Bone marrow (tissue), 2 donors: ENCODE measurements at places on chromosomes 5 and 9.

DNA sequence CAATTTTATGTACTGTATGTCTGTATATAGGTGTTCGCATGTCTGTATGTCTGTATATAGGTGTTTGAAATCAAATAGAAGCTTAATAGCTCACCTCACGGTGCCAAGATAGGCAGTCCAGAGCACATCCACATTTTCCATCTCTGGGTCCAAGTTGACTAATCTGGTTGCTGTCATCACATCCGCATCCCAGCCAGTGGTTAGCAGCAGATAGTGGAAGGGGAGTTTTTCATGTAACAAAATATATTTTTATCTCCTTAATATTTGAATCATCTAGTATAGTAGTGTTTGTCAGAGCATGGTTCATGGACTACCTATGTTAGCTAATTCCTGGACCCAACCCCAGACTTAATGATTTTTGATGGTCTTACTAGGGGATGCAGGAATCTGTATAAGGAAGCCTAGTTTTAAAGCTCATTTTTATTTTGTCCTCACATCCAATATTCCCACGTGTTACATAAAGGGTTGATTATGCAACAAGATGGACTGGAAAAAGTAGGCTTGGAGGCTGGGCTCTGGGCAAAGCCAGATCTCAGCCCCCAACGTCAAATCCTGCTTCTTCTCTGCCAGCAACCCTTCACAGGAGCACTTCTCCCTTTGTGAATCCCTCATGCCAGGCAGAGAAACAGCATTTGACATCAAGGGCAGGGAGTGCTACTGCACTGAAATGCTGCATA is 219.7 kb downstream of the ZSWIM6 start:
- no peak for DNase-seq

DNA sequence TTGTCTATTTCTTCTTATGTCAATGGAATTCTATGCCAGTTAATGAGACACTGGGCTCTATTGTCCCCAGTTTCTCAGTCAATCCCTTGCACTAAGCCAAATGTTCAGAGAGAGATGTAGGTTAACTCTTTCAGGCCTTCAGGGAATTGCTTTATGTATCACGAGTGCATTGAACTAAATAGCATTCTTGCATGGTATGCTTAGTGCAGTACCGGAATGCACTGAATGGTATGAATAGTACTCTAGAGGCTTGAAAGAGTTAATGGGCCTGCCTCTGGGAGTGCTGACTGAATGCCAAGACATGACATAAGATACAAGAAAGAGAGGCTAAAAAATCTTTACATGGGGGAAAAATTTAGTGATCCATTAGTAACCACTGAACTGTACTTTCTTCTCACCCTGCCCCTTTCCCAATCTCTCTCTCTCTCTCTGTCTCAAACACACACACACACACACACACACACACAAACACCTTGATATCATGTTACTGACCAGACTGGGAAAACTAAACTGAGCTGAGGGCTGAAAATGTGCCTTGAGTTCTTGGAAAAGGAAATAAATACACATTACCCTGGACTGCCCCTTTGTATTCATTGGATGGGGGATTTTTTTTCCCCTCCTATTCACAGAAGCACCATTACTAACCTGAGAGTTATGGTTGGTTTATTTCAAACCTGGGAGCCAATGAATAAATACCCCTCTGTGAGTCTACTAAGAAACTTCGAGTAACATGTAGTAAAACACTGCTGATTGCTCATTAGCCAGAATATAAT is 35.4 kb upstream of the TMC1 start:
- DNase-seq: no peak

DNA sequence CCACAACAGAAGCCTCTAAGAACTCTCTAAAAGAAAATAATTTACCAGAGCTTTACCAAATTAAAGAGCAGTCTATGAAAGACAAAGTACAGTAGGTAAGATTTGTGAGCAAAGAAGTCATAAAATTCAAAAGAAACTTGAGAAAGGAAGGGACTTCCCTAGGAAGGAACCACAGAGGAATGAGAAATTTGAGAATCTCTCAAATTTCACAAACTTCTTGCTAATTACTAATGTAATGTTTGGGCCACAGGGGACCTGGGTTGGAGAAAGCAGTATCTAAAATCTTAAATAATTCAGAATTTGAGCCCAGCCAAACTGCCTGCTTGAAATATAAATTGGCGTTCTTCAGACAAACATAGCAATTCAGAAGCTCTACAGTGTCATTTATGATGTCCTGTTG is 225.0 kb upstream of the PRR16 start:
- no peak for DNase-seq

DNA sequence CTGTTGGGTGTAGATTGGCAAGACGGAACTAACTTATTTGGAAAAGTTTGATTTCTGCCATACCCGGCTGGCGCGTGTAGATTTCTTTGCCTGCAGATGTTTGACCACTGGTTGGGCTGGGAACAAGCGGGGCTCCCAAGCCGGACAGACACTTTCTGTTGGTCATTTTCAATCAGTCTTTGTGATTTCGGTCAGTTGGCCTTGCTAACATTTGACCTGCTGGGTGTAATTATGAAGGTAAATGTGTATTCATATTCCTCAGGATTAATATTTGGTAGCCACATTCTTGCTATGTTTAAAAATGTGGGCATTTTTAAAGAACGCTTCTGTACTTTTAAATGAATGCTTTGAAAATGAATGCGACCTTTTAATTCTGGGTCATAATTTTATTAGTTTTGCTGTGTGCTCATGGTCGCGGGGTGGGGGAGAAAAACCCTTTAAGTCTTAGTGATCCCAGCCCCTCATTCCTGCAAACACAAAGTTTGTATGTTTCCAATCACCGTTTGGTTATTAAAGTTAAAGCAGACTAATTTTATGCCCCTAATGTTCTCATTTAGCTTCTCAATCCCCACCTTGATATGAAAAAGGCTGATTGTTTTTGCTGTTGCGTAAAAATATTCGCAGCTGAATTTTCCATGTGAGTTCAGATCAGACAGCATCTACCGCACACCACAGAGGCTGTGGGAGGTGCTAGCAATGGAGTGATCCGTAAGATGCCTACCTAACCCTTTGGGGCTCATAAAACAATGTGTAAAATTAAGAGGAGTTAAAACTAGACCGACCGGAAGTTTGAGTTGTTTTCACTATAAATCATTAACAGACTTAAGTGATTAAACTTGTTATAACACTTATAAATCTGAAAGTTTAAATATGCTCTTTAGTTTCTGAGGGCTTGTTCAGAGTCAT is 1.5 kb downstream of the RASGRF2 start:
- no peak for DNase-seq

- no peak for DNase-seq
These were observed 615.0 kb upstream of the CHD1 start for GRCh38 chr5:99543841-99544240.

DNA sequence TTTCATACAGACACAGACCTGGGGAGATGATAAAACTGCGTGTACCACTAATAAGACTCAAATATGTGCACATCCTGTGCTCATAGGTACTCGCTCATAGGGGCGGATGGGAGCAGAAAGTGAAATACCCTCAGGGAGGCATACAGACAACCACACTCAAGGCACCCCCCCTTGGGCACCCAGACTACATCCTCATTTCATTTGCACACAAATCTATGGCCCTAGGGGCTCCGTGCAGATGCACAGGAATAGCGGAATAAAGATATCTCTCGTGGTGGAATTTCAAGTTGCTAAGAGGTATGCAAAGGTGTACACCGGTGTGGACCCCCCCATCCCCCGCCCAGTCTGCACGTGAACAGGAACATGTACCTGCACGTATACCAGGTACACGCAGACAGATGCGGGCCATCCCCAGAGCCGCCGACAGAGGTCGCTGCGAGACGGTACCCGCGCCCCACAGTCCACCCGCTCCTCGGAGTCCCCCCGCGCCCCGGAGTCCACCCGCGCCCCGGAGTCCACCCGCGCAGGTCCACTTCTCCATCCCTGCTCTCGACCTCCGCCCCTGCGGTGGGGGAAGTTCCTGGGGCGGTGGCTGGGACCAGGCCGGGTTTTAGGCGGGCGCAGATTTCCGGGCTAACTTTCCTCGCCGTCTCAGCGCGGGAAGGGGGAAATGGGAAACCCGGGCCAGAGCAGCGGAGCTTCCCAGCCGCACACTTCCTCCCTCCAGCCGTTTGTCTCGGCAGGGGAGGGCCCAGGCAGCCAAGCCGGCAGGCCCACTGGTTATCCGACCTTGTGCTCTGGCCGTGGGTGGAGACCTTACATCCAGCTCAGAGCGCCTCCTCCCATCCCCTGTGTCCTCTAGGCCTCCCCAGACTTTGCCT is 1.0 kb upstream of the IL12B start:
- peak; percentile 39 for DNase-seq

GRCh38 chr5:112762113-112762810 is 24.6 kb downstream of the APC start:
- DNase-seq: no peak

- no peak for DNase-seq
These were observed 647 bp downstream of the FREM1 start for GRCh38 chr9:14909601-14909960.

GRCh38 chr5:6780802-6781391 is 67.7 kb downstream of the TENT4A start:
- DNase-seq: no peak

GRCh38 chr5:76363352-76364225 is 39.5 kb upstream of the IQGAP2 start:
- DNase-seq: no peak

- peak; percentile 55 for DNase-seq
These were observed 8.4 kb downstream of the RALGDS start for GRCh38 chr9:133112663-133113026.

DNA sequence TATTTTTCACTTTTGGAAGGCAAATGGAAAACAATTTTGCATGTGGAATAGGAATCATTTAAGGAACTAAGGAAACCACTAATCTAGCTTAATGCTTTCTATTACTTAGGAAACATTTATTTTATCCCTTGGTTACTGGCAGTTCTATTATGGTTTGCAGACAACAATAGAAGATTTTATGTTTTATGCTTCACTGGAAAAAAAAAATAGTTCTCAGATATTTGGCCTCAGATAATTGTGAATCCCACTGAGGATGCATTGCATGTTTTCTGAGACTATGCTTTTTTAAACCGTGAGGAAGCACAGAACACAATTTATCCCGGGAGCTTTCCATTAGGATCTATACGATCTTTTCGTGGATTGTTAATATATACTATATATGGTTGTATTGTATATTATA is 356.9 kb downstream of the CSNK1G3 start:
- DNase-seq: no peak

DNA sequence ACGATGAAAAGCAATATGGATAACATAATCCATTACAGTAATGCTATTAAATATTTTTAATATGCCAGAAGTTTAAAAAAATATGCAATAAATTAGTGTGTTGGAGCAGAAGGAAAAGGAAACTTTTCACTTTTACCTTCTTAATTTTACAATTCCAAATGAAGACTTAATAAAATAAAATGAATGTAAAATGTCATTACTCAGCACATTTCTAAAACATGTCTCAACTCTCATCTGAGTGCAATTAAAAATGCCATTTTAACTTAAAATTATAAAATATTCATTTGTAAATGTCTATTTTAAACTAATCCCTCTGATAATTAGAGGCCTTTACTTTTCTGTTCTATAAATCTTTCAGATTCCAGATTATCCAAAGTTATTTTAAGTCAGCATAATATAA is 733.4 kb downstream of the DNAH5 start:
- DNase-seq: no peak

- DNase-seq: no peak
These were observed 704.3 kb upstream of the ZNF608 start for GRCh38 chr5:125450771-125451170.

DNA sequence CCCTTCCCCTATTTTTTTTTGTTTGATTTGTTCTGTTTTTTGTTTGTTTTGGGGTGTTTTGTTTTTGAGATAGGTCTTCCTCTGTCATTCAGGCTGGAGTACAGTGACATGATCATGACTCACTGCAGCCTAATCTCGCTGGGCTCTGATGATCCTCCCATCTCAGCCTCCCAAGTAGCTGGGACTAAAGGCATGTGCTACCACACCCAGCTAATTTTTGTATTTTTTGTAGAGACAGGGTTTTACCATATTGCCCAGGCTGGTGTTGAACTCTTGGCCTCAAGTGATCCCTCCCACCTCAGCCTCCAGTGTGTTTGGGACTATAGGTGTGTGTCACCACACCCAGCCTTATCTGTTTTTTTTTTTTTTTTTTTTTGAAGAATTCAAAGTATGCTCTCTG is 605.4 kb downstream of the DNAH5 start:
- DNase-seq: no peak

GRCh38 chr9:92349771-92350739 is 24.3 kb downstream of the CENPP start:
- no peak for DNase-seq

DNA sequence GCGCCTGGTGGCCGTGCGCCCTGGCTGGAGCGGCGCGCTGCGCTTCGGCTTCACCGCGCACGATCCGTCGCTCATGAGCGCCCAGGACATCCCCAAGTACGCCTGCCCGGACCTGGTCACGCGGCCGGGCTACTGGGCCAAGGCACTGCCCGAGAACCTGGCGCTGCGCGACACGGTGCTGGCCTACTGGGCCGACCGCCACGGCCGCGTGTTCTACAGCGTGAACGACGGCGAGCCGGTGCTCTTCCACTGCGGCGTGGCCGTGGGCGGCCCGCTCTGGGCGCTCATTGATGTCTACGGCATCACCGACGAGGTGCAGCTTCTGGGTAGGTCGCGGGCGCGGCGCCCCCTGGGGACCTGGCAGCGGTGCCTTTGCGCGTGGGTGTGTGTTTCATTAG is 28.9 kb downstream of the NEURL1B start:
- no peak for DNase-seq

- DNase-seq: no peak
These were observed 194.0 kb downstream of the CRB2 start for GRCh38 chr9:123550012-123550411.

DNA sequence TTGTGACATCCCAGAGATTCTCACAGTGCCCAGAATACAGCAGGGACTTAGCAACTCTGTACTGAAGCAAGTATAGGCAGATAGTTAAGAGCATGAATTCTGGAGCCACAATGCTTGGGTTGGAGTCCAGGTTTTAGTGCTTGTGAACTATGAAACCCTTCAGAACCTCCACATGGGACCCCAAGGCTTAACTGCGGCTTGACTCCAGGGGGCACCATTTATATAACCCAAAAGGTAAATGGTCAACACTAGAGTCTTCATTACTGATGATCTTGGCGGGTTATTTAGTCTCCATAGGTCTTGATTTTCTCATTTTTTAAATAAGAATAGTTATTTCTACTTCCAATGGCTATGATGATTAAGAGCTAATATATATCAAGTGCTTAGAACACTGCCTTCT is 390.3 kb downstream of the TAF11L14 start:
- no peak for DNase-seq

- no peak for DNase-seq
These were observed 457.5 kb downstream of the KIF4B start for GRCh38 chr5:155471027-155471426.
